ENCODE measurements at places on chromosomes 7 and 10.

DNA sequence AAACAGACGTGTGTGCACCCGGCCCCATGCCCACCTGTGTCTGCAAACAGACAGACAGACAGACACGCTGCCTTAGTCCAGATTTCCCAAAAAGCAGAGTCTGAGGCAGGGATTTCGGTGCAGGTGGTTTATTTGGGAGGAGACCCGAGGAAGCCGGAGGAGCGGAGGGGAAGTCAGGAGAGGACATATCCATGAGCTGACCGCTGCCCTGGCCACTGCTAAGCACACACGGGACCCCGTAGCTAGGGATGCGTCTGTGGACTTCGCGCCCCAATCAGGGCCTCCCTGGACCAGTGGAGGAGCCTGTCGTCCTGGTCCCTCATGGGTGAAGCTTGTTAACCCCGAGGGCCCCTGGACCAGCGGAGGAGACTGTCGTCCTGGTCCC lies 47.6 kb downstream of the FOXL3 start:
- no peak for DNase-seq

- no peak for DNase-seq
Observed at GRCh38 chr7:45435846-45436245, 138.3 kb upstream of the ADCY1 start.

DNA sequence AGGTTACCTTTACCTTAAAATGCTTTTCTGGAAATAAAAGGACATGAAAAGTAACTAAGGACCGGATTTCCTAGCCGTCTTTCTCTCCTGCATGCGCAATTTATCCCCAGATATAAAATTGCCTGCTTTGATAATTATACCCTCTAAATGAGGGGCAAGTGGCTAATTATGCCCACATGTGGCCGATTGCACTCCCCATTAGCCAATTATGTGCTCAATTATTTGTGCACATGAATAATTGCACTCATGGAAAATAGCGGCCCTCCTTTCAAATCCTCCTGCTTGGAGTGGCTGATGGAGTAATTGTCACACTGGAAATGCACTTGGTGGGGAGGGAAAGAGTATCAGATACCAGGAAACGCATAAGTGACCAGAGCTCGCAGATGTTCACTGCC lies 66.4 kb upstream of the ATRNL1 start:
- no peak for DNase-seq

GRCh38 chr7:116170180-116170579 lies 40.2 kb upstream of the TES start:
- DNase-seq = no peak

GRCh38 chr7:13988065-13988464 lies 1.4 kb downstream of the ETV1 start:
- DNase-seq = no peak

DNA sequence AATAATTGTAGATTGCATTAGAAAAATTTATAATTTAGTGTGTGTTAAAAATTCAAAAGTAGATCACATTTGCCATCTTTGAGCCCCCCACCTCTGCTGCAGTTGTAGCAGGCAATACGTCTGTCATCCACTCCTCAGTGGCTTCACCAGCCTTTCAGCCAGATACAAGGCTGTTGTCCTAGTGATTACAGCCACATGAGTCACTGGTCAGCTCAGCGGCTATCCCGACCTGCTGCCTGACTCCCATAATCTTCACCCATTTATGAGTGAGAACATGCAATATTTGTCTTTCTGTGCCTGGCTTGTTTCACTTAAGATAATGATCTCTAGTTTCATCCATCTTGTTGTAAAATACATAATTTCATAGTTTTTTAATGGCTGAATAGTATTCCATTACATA lies 9.2 kb downstream of the OR2A5 start:
- no peak for DNase-seq

DNA sequence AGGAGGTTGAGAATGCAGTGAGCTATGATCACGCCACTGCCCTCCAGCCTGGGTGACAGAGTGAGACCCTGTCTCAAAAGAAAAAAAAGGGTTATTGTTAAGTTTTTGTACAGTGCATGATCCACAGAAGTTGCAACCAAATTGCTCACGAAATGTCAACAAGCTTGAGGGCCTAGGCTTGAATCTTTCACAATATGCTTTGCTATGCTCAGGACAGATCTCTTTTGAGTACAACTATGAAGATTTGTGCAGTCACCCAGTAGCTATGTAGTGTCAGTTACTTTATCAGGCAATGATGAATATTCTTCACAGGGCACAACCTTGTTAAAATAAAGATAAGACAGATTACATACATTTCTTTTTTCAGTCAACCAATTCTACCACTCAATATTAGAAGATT lies 109.2 kb downstream of the PRTFDC1 start:
- DNase-seq = no peak

- no peak for DNase-seq
Observed at GRCh38 chr10:118958559-118958958, 71.0 kb upstream of the NANOS1 start.

GRCh38 chr7:43072530-43072929 lies 39.9 kb upstream of the HECW1 start:
- no peak for DNase-seq

GRCh38 chr7:1598286-1598685 lies 28.5 kb upstream of the PSMG3 start:
- DNase-seq = no peak

DNA sequence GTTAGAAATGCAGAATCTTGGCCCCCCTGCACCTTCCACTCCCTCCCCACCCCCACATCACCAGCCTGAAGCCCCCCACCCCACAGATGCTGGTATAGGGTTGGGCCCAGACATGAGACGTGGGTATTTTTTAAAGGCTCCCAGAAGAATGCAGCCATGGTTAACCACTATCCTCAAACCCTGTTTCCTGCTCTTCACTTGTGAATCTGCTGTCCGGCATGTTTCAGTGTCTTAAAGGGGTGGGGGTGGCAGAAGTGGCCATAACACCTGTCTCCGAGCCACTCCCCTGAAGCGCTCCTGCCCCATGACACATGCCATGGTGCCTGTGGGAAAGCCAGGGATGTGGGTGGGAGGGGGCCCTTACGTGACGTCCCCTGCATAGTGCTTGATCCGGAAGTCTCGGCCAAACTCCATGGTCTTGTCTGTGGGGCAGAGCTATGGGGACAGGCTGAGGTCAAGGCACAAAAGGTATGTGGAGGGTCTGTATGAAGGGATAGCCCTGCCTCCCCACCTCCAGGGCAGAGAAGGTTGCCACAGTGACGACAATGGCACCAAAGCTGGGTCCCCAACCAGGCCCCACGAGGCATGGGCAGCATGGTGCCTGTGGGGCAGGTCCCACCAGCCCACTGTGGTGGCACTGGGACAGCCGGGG lies 9.6 kb downstream of the MYO1G start:
- no peak for DNase-seq
